ENCODE measurements at places on chromosomes 6 and 20.

- no peak for ATAC-seq
Observed at GRCh38 chr20:32506721-32507120, 78.4 kb downstream of the NOL4L start.

- ATAC-seq = no peak
Observed at GRCh38 chr6:23003671-23004467, 434.5 kb downstream of the HDGFL1 start.

DNA sequence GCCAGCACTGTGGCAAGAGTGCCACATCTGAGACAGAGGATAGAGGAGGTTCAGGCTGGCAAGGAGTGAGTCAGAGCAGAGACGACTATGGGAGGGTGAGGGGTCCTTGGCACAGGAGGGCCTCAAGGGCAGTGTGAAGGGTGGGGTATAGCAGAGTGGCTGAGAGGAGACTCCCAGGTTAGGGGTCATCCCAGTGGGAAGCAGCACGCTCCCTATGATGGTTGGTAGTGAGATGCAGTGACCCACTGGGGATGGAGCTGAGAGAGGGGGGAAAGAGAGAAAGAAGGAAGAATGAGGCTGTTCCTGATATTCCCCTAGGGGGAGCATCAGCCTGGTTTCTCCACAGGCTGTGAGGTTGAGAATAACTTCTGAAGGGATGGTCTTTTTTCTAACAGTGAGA is 97.3 kb downstream of the INSM1 start:
- no peak for ATAC-seq

GRCh38 chr20:50704514-50704913 is 13.2 kb upstream of the RIPOR3 start:
- ATAC-seq = no peak

- no peak for ATAC-seq
Observed at GRCh38 chr6:129485746-129486145, 224.2 kb downstream of the ARHGAP18 start.

DNA sequence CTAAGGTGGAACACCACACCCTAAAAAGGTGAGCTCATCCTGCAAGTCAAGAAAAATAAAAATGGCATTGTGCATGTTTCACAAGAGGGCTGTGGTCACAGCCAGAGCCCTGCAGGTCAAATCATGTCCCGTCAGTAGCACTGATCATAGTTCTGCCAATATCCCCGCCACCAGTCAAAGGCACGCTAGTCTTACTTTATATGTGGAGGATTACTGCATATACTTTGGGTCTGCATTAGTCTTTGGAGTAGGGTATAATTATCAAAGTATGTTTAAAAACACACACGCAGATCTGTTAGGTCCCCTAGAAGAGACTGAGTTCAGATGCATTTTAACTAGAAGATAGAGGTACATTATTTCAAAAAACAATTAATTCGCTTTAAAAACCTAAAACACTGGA is 1.8 kb downstream of the PERP start:
- no peak for ATAC-seq

GRCh38 chr20:24934101-24934661 is 14.9 kb upstream of the CST7 start:
- no peak for ATAC-seq
